ENCODE measurements at places on chromosomes 11 and 22. TPM values are rescaled to one million over a fixed set of nuclear protein-coding genes. Genes with fewer than 3 reads are reported as not detected.

GRCh38 chr11:12229450-12230229 lies 119.2 kb downstream of the MICAL2 start:
- H3K27me3 ChIP-seq = no peaks in the 10 kb centered on the region
- no peaks in the 10 kb centered on the region for H3K4me1 ChIP-seq
- no peaks in the 10 kb centered on the region for H3K36me3 ChIP-seq
- DNase-seq = no peak

- no peaks in the 10 kb centered on the region for H3K4me1 ChIP-seq
- H3K36me3 ChIP-seq = no peaks in the 10 kb centered on the region
- H3K4me3 ChIP-seq = no peak overlapping the region
- no peak for DNase-seq
- H3K27me3 ChIP-seq = no peaks in the 10 kb centered on the region
Measured at GRCh38 chr22:27906241-27906640, 12.8 kb downstream of the PITPNB start.

DNA sequence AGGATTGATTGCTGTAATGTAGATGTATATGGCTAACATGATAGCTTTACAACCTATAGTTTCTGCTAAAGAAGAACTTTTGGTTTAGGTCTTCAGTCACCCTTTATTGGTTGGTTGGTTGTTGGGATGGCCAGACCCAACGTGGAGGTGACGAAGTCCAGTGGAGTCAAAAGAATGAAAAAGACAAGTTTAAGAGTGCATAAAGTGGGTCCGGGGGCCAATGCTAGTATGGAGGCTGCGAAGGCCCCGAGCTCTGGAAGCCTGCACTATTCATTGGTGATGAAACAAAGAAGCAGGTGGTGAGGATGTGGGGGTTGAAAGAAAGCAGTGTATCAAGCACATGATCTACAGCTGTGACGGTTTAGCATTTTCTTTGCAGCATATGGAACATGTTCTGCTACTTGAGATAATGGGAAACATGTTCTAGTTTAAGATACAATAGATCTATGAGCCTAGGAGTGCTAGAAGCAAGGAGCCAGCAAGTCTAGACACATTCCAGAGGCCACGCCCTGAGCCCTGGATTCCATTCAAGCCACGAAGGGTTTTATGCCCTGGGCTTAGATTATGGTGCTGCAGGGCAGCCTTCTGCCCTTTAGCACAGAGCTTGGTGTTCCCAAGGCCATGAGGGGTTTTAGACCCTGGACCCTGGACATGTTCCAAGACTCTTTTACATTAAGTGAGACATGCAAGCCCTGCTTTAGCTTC lies 6.3 kb downstream of the TCP11L1 start:
- H3K4me1 ChIP-seq = no peaks in the 10 kb centered on the region
- H3K27me3 ChIP-seq = no peaks in the 10 kb centered on the region
- H3K4me3 ChIP-seq = no peak overlapping the region
- DNase-seq = no peak
- H3K27ac ChIP-seq = no peak overlapping the region

DNA sequence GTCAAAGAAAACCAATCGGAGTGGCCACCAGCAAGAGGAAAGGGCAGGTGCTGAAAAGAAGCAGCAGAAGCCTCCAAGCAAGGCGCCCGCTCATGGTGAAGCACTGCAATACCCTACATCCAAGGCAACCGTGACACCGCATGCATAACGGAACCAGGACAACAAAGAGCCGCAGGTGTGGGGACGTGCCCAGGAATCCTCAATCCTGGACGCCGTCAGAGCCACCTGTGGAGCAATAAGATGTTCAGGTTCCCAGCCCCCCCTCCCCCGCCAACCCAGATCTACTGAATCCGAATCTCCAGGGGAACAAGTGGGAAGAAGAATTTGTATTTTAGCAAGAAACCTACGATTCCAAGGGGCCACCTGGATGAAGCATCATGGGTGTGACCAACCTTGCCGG lies 70.8 kb downstream of the SHANK2 start:
- no peak overlapping the region for H3K4me3 ChIP-seq
- no peak overlapping the region for H3K27ac ChIP-seq
- no peaks in the 10 kb centered on the region for H3K27me3 ChIP-seq
- H3K4me1 ChIP-seq = no peaks in the 10 kb centered on the region
- no peak for DNase-seq
- no peaks in the 10 kb centered on the region for H3K36me3 ChIP-seq

DNA sequence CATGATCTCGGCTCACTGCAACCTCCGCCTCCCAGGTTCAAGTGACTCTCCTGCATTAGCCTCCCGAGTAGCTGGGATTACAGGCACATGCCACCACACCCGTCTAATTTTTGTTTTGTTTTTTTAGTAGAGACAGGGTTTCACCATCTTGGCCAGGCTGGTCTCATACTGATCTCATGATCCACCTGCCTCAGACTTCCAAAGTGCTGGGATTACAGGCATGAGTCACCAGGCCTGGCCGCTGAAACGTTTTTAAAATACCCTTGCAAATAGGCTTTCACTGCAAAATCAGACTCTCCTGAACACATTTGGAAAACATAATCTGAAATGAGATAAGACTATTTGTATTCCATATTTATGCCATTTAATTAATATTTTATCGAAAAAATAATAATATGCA lies 826.1 kb upstream of the CNTN5 start:
- H3K27ac ChIP-seq = no peak overlapping the region
- DNase-seq = no peak
- H3K4me1 ChIP-seq = no peaks in the 10 kb centered on the region
- H3K4me3 ChIP-seq = no peak overlapping the region

DNA sequence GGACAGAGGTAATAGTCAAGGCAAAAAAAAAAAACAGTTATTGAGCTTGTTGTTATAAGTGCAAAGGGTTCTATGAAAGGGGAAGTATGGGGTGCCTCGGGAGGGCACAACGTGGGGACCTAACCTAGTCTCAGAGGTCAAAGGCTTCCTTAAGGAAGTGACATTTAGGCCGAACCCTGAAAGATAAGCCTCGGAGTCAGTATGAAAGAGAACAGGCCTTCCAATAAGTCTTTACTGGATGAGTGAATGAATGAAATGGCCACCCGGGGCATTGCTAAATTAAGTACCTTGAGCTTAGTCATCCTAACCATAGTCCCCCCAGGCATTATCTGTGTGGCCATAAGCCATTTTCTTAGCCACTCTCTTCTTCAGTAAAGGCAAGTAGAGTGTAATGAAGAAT lies 19.7 kb downstream of the FLI1 start:
- H3K27me3 ChIP-seq = no peaks in the 10 kb centered on the region
- H3K4me3 ChIP-seq = no peak overlapping the region
- H3K36me3 ChIP-seq = no peaks in the 10 kb centered on the region
- DNase-seq = no peak
- no peak overlapping the region for H3K27ac ChIP-seq

- DNase-seq = no peak
- H3K4me1 ChIP-seq = no peaks in the 10 kb centered on the region
- H3K27me3 ChIP-seq = no peaks in the 10 kb centered on the region
- no peak overlapping the region for H3K27ac ChIP-seq
- no peak overlapping the region for H3K4me3 ChIP-seq
- no peaks in the 10 kb centered on the region for H3K36me3 ChIP-seq
Measured at GRCh38 chr22:49092716-49093115, 735.0 kb downstream of the BRD1 start.

GRCh38 chr11:117523680-117524079 lies 196.0 kb downstream of the CEP164 start:
- no peak for DNase-seq

DNA sequence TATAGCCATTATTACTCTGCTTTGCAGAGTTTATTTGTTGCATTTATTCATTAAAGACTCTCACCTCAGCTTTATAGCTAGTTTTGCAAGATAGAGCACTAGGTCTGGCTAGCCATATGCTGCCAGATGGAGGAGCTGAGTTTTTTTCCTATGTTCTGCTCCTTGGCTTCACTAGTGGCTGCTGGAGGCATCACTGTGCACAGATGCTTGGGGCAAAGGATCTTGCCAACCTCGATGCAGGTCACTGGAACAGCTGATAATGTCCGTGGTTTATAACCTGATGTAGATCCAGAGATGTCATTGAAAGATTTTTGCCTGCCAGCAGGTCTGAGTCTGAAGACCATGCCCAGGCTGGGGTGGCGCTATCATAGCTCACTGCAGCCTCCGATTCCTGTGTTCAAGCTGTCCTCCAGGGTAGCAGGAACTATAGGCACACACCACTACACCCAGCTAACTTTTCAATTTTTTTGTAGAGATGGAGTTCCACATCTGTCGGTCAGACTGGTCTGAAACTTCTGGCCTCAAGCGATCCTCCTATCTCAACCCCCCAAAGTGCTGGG lies 63.2 kb downstream of the PACS1 start:
- H3K27me3 ChIP-seq = no peaks in the 10 kb centered on the region
- H3K36me3 ChIP-seq = no peaks in the 10 kb centered on the region
- H3K4me3 ChIP-seq = no peak overlapping the region
- no peak for DNase-seq

DNA sequence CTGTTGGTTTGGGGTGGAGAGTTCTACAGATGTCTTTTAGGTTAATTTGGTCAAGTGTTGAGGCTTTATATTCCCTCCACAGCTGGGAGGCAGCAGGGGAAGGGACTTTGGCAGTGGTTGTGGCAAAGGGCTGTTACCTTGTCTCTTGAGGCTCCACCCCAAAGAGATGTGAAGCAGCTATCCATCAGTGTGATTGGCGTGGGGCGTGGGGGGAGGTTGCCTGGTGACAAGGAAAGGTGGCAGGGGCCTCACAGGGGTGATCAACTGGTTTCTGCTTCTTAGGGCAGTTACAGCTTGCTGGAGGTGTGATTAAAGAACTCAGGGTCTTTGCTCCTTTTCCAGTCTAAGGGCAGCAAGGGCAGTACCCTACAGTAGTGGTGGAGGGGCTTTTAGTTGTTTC lies 59.3 kb downstream of the FANCF start:
- H3K4me1 ChIP-seq = no peaks in the 10 kb centered on the region
- no peaks in the 10 kb centered on the region for H3K27me3 ChIP-seq
- no peak overlapping the region for H3K4me3 ChIP-seq
- no peak overlapping the region for H3K27ac ChIP-seq

Gene DCDC1
- 8.0 TPM for total RNA-seq

Gene NEU3
- 50.0 TPM for total RNA-seq

Gene TREH
- not detected for total RNA-seq

Gene SEC14L6
- total RNA-seq = not detected

All from uterus (tissue), 4 donors.